ENCODE measurements at places on chromosomes 4 and X. TPM values are rescaled to one million over a fixed set of nuclear protein-coding genes. Genes with fewer than 3 reads are reported as not detected.

The NKRF gene
- 4.0 TPM for total RNA-seq

The ATOH1 gene
- not detected for total RNA-seq

The MAOB gene
- total RNA-seq: 70.0 TPM

The IL21 gene
- total RNA-seq: not detected

The SPANXD gene
- not detected for total RNA-seq

The TBL1X gene
- 19.7 TPM for total RNA-seq

The OPRPN gene
- total RNA-seq: 0.48 TPM

The EXOC1L gene
- total RNA-seq: not detected

The PCDH10 gene
- 0.20 TPM for total RNA-seq

The CT45A6 gene
- not detected for total RNA-seq

The SPANXN2 gene
- total RNA-seq: not detected

The SSX3 gene
- total RNA-seq: not detected

- no peak overlapping the region for H3K4me3 ChIP-seq
- no peaks in the 10 kb centered on the region for H3K4me1 ChIP-seq
- no peaks in the 10 kb centered on the region for H3K36me3 ChIP-seq
These were observed 241.5 kb downstream of the MAML3 start for GRCh38 chr4:139912445-139912844.

GRCh38 chr4:159049780-159050375 lies 53.0 kb upstream of the RAPGEF2 start:
- H3K4me1 ChIP-seq: no peaks in the 10 kb centered on the region
- H3K4me3 ChIP-seq: no peak overlapping the region
- no peak for DNase-seq
- no peak overlapping the region for H3K27ac ChIP-seq

GRCh38 chr4:84492737-84493091 lies 6.4 kb downstream of the NKX6-1 start:
- no peak overlapping the region for H3K4me3 ChIP-seq
- DNase-seq: no peak
- H3K27ac ChIP-seq: no peak overlapping the region
- peaks cover 15% of the 10 kb centered on the region for H3K27me3 ChIP-seq
- H3K4me1 ChIP-seq: no peaks in the 10 kb centered on the region

- no peaks in the 10 kb centered on the region for H3K4me1 ChIP-seq
- no peak for DNase-seq
- no peak overlapping the region for H3K4me3 ChIP-seq
- H3K27ac ChIP-seq: no peak overlapping the region
These were observed 55.2 kb upstream of the SLIT2 start for GRCh38 chr4:20196476-20196875.

DNA sequence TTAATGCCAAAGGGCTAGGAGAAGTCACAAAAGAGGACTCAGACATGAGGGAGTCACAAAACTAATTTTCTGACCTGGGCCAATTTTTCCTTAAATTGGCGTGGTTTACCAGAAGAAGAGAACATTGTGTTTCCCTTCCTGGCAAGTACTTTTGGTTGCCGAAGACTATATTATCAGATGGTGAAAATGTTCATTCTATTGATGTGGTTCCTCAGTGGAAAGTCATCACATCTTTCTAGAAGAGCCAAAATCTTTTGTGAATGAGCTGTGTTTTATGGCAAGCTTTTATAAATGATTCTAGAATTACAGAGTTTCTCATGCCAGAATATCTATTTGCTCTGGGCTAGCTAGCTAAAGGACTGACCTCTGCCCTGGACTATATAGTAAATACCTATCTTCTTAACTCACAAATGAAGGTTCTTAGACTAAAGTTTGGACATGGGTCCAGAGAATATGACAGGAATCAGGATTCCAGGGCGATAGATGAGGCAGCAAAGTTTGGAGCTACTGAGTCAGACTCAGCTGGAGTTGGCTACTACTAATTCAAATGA lies 288.9 kb downstream of the IL1RAPL2 start:
- H3K27ac ChIP-seq: no peak overlapping the region
- no peaks in the 10 kb centered on the region for H3K27me3 ChIP-seq
- DNase-seq: no peak
- no peaks in the 10 kb centered on the region for H3K36me3 ChIP-seq
- no peaks in the 10 kb centered on the region for H3K4me1 ChIP-seq

DNA sequence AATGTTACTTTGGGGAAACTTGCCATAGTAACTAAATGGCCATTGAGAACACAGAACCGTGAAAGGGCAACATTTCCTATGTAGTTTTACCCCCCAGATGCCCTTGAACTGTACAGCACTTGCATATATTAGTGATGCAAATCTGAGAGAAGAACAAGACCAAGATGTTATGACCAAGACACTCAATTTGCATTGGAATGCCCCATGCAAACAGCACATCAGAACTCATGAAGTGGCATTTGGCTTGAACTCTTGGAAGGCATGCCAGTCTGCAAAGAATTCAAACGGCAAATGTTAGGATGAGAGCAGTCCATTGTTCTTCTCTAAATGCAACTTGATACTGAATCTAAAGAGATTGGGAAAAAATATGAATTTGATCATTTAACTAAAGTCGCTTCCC lies 139.4 kb upstream of the CXorf66 start:
- H3K4me3 ChIP-seq: no peak overlapping the region
- no peaks in the 10 kb centered on the region for H3K4me1 ChIP-seq
- no peaks in the 10 kb centered on the region for H3K36me3 ChIP-seq
- H3K27me3 ChIP-seq: no peaks in the 10 kb centered on the region
- no peak for DNase-seq

DNA sequence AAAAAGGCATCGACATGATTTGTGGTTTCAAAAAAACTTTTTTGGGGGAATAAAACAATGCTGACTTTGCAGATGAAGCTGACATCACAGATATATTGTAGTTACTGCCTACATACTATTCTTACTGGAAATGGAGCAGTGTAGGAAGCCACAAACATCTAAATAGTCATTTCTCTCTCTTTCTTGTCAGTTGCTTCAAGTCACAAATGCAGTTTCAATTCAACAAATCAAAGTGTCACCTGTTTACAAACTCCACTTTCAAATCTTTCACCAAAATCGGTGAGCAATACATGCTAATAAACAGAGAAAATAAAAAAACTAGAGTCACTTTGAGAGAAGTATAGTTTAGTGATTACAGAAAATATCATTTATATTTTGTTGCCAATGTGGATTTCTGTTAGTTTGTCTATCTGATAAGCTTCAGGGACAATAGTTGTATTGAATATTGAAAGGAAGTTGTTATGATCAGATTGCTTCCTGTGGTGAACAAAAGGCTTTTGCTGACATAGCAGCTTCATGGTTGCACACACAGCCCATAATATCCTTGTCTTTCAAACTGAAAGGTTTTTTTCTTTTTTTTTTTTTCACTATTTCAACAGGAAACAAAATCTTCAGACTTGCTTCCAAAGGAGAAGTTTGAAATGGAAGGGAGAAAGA lies 49.7 kb upstream of the PTPN13 start:
- H3K27me3 ChIP-seq: no peaks in the 10 kb centered on the region
- H3K4me1 ChIP-seq: no peaks in the 10 kb centered on the region
- DNase-seq: no peak
- no peak overlapping the region for H3K27ac ChIP-seq

GRCh38 chrX:100435726-100436125 lies 25.7 kb upstream of the PCDH19 start:
- H3K4me3 ChIP-seq: no peak overlapping the region
- no peaks in the 10 kb centered on the region for H3K27me3 ChIP-seq
- no peaks in the 10 kb centered on the region for H3K4me1 ChIP-seq
- DNase-seq: no peak
- no peaks in the 10 kb centered on the region for H3K36me3 ChIP-seq

- no peak for DNase-seq
- H3K4me1 ChIP-seq: no peaks in the 10 kb centered on the region
- H3K36me3 ChIP-seq: no peaks in the 10 kb centered on the region
- H3K4me3 ChIP-seq: no peak overlapping the region
- H3K27me3 ChIP-seq: no peaks in the 10 kb centered on the region
These were observed 97.2 kb downstream of the GUCY2F start for GRCh38 chrX:109384699-109385098.

GRCh38 chr4:74283614-74284013 lies 24.7 kb upstream of the EPGN start:
- H3K27ac ChIP-seq: no peak overlapping the region
- no peaks in the 10 kb centered on the region for H3K4me1 ChIP-seq
- H3K4me3 ChIP-seq: no peak overlapping the region
- no peaks in the 10 kb centered on the region for H3K27me3 ChIP-seq
- no peak for DNase-seq

DNA sequence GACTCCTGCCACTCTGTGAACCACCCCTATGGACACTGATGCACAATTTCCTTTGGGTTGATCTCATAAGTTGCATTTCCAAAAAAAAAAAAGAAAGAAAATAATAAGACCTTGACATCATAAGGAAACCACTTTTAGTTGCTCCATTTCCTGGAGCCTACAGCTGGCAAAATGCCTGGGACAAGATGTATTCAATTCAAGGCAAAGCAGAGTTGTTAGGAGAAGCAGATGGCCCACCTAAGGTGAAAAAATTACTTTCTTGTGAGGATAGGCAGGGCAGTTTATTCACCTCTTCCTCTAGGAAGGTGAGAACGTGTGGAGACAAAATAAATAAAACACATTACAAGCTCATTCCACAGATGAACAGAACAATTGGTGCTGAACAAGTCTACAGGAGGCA lies 14.1 kb upstream of the SCRG1 start:
- H3K4me3 ChIP-seq: no peak overlapping the region
- no peak overlapping the region for H3K27ac ChIP-seq
- no peaks in the 10 kb centered on the region for H3K27me3 ChIP-seq
- no peaks in the 10 kb centered on the region for H3K36me3 ChIP-seq
- DNase-seq: no peak
- H3K4me1 ChIP-seq: no peaks in the 10 kb centered on the region

DNA sequence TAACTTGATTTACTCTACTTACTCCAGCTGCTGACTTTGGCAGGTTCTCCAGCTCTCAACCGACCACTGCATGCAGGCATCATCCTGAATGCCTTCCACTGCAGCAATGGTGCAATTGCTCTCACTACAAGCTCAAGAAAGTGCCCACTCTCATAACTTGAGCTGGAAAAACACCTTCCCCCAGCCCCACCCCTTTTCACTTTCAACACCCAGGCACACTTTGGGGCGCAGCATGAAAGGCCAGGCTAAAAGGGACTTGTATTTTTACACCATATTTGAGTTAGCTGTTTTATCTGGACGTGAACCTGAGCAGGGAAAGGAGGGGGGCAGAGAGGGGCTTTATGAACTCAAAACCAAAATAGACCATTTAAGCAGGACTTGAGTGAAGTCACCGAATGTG lies 274.5 kb downstream of the RAB28 start:
- H3K27ac ChIP-seq: no peak overlapping the region
- H3K4me3 ChIP-seq: no peak overlapping the region
- no peaks in the 10 kb centered on the region for H3K36me3 ChIP-seq
- DNase-seq: no peak
- H3K4me1 ChIP-seq: no peaks in the 10 kb centered on the region

DNA sequence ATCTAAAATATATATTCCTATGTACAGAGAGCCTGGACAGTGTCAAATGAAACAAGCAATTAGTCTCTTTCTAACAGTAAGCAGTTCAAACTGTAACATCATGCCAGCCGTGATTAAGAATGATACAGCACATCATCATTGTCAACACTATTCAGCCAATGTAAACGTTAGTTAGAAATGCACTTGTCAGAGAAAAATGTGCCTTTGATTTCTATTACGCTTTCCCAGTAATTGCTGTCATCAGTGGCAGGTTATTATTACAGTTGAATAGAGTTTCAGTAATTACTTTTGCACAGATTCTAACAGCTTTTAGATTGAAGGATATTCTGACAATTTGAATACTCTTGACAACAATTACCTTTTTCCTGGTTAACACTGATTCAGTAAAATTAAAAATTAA lies 1007.1 kb downstream of the SH3BGRL start:
- H3K4me3 ChIP-seq: no peak overlapping the region
- no peak for DNase-seq
- H3K36me3 ChIP-seq: no peaks in the 10 kb centered on the region
- no peak overlapping the region for H3K27ac ChIP-seq

DNA sequence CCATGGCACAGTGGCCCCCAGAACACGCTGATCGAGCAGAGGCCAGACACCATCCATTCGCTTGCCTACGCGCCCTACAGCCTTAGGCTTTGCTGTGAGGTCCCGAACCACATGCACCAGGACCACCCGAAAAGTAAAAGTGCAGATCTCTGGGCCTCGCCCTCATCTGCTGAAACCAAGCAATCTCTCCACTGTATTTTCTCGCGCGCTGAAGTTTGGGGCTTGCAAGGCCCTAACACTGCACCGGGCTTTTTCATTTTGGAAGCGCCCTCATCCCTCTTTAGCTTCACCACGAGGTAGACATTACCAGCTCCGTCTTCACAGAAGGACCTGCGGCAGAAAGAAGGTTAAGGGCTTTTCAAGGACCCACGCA lies 21.2 kb downstream of the NKX3-2 start:
- H3K36me3 ChIP-seq: no peaks in the 10 kb centered on the region
- no peak overlapping the region for H3K27ac ChIP-seq
- H3K27me3 ChIP-seq: no peaks in the 10 kb centered on the region

GRCh38 chr4:142778900-142779299 lies 67.2 kb downstream of the INPP4B start:
- DNase-seq: no peak
- H3K4me1 ChIP-seq: no peaks in the 10 kb centered on the region
- no peaks in the 10 kb centered on the region for H3K27me3 ChIP-seq
- no peak overlapping the region for H3K27ac ChIP-seq
- H3K4me3 ChIP-seq: no peak overlapping the region

- no peak overlapping the region for H3K4me3 ChIP-seq
- H3K27me3 ChIP-seq: no peaks in the 10 kb centered on the region
- no peaks in the 10 kb centered on the region for H3K36me3 ChIP-seq
- no peaks in the 10 kb centered on the region for H3K4me1 ChIP-seq
- no peak for DNase-seq
- no peak overlapping the region for H3K27ac ChIP-seq
These were observed 14.4 kb downstream of the MCUB start for GRCh38 chr4:109574443-109574850.

- no peak overlapping the region for H3K27ac ChIP-seq
- H3K27me3 ChIP-seq: no peaks in the 10 kb centered on the region
- no peak overlapping the region for H3K4me3 ChIP-seq
- no peak for DNase-seq
These were observed 166.6 kb downstream of the EFNB1 start for GRCh38 chrX:68995386-68995779.

DNA sequence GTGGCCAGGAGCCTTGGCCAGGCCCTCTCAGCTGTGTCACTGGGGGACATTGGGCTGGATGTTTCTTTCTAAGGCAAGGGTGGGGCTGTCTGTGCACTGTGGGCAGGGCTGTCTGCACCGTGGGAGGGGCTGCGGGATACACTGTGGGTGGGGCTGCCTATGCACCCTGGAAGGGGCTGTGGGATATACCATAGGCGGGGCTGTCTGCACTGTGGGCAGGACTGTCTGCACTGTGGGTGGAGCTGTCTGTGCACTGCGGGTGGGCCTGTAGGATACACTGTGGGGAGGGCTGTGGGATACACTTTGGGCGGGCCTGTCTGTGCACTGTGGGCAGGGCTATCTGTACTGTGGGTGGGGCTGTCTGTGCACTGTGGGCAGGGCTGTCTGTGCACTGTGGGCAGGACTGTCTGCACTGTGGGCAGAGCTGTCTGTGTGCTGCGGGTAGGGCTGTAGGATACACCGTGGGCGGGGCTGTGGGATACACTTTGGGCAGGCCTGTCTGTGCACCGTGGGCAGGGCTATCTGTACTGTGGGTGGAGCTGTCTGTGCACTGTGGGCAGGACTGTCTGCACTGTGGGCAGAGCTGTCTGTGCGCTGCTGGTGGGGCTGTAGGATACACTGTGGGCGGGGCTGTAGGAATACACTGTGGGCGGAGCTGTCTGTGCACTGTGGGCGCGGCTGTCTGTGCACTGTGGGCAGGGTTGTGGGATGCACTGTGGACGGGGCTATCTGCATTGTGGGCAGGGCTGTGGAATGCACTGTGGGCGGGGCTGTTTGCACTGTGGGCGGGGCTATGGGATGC lies 31.1 kb downstream of the ACOX3 start:
- no peak overlapping the region for H3K27ac ChIP-seq
- H3K4me1 ChIP-seq: no peaks in the 10 kb centered on the region
- H3K27me3 ChIP-seq: no peaks in the 10 kb centered on the region
- H3K36me3 ChIP-seq: no peaks in the 10 kb centered on the region
- peak; percentile 22 for DNase-seq
- no peak overlapping the region for H3K4me3 ChIP-seq
